ENCODE measurements at places on chromosomes 7 and 10.
A peak's percentile ranks its signal among the peaks of the same experiment; 100 is the strongest.

DNA sequence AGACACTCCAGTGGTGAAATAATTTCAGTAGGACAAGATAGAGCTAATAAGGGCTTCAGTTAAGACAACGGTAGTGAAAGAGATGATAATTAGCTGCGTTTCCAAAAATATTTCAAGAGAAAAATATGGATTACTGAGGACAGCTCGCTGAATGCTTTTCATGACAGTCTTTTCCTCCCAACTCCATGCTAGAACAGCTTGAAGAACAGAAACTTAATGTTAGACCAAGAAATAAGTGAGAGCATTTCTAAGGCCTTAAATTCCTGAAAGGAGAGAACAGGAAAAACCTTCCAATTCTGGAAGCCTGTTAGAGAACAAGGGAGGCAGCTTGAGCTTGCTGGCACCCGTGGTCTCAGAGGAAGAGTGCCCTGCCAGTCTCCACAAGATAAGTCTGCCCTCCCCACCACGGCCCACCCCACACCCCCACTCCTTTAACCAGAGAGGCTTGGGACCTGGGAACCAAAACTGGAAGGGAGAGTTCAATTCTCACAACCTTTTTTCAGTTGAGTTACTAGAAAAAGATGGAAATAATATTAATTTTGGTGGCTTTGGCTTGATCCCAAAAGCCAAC lies 1148.0 kb upstream of the CELF2 start:
- DNase-seq = no peak

DNA sequence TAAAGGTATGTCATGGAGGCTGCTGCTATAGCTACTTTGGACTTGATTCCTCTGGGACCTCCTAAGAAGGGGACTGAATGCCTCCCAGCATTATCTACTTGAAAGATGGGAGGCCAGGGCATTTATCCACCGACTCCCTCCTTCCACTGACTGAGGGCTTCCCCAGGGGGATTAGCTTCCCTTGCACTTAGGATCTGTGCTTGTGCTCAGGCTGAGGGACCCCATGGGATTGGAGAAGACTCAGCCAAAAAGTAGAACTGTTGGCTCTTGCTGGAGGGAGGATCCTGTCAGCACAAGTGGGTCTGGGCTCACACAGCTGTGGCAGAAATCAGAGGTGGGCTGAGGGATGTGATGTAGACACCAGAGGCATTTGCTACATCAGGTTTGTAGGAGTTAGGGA lies 81.5 kb upstream of the SYPL1 start:
- no peak for DNase-seq

- peak; percentile 73 for DNase-seq
Measured at GRCh38 chr10:84264611-84265141, 19.8 kb downstream of the RGR start.

DNA sequence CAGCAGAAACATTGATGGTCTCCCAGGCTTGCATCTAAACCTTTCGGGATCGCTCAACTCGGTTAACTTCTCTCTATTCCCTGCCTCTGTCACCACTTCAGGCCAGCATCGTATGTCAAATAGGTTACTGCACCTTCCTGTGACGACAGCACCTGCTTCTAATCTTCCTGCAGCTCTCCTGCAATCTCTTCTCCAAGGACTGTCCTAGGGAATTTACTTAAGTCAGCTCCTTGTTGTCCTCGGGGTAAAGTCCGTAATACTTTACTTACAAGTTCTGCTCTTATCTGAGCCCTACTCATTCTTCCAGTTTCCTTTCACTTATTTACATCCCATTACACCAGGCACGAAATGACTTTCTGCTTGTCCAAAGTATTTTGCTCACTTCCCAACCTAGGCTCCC lies 372.7 kb upstream of the AKR1E2 start:
- DNase-seq = no peak

All from B cell (primary cell).